ENCODE measurements at places on chromosomes 1 and 21.

DNA sequence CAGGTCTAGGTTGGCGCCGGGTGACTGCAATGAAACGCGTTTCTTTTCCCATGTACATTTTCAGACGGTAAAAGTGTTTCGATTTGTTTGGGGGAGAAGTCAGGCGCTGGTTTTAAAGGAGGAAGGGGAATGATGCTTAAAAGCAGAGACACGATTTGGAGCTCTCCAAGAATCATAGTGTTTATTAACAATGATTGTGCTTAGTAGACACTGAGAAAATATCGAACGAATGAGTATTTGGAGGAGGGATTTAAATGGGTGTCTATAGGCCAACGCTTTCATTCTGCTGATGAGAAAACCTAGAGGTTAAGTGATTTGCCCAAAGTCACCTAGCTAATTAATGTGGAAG, 36.9 kb upstream of the JAK1 start:
- no peak for DNase-seq

DNA sequence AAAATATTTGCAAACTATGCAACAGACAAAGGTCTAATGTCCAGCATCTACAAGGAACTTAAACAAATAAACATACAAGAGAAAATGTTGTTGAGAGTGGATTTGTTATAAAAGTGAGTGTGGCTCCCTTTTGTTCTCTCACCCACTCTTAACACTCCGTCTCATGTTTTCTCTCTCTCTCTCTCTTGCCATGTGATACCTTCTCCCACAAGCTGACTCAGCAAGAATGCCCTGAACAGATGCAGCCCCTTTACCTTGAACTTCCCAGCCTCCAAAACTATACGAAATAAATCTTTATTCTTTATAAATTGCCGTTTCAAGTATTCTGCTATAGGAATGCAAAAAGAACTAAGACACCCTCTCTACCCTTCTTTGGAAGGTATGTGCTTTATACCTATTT, 234.1 kb downstream of the ADGRL2 start:
- DNase-seq = no peak

DNA sequence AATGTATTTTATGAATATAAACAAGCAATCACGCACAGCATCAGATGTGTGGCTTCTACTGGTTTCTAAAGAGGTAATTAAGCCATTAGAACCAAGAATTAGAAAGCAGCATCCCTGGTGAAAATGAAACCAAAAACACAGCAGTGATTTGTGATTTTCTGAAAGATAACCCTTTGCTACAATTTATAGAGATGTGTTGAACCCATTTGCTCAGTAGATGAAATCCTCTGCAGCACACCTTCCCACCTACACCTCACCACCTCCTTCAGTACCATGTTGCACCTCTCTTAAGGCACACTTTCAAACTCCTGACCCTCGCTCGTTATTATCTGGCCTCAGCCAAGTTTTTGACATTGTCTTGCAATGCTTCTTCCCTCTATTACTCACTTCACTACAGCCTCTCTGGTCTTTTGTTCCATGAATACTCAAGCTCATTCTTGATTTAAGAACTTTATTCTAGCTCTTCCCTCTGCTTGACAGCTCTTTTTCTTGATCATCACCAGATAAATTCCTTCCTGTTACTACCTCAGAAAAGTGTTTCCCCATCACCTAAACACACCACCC, 38.6 kb downstream of the NSL1 start:
- no peak for DNase-seq

- DNase-seq = no peak
Observed at GRCh38 chr1:11196945-11197344, 7.8 kb downstream of the ANGPTL7 start.

- DNase-seq = no peak
Observed at GRCh38 chr1:160575112-160575664, 4.1 kb downstream of the CD84 start.
